ENCODE measurements at places on chromosomes 4 and X.

DNA sequence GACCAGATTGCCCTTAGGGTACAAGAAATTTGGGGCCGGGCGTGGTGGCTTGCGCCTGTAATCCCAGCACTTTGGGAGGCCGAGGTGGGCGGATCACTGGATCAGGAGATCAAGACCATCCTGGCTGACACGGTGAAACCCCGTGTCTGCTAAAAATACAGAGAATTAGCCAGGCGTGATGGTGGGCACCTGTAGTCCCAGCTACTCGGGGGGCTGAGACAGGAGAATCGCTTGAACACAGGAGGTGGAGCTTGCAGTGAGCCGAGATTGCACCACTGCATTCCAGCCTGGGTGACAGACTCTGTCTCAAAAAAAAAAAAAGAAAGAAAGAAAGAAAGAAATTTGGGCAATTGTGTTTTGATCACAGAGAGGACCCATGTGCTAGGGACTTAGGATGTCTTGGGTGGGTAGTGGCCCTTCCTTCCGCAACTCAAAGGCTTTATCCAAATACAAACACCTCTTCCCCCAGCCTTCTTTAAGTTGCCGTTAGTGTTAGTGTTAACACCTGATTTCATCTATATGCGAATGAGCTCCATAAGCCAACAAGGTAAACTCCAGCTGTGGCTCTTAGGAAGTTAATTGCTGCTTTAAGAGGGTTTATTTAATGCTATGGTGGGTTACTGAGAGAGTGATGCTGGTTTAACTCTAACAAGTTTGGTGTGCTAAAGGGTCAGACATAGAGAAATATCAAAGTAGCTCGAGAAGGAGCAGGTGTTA lies 8.6 kb upstream of the CCDC110 start:
- no peak for DNase-seq

DNA sequence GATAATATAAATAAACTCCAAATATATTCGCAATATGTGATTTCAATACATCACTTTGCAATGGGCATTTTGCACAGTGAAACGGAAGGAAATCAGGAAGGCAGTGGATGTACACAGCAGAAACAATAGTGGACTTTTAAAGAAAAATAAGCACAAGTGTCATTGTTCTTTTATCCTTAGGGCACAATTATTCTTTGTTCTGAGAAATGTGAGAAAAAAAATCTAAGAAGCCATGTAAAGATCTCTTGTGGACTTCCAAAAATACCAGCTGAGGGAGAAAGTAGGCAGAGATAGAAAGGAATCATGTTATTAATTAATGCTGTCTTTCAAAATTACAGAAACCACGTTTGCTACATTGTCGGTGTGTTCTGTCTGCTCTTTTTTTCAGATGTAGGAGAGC lies 17.6 kb upstream of the PRRG1 start:
- no peak for DNase-seq

DNA sequence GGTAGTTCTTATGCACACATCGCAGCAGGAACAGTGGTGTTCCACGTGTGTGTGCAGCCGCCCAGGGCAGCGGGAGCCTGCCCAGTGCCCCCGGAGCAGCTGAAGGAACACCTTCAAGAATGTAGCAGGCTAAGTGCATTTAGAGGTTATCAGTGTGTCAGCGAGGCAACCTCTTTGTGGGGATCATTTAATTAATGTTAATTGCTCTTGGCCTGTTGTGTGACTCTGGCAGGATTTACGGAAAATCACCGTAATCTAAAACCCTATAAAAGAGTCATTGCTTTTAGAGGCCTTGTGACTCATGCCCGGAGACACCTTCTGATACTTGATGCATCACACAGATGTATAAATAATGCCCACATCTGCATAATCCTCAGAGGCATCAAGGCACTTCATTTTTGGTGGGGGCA lies 47.3 kb upstream of the GATB start:
- DNase-seq, result no peak

GRCh38 chrX:138775517-138775916 lies 64.0 kb upstream of the FGF13 start:
- DNase-seq, result no peak

- no peak for DNase-seq
These were observed 540.2 kb upstream of the TENM3 start for GRCh38 chr4:181702864-181703495.

DNA sequence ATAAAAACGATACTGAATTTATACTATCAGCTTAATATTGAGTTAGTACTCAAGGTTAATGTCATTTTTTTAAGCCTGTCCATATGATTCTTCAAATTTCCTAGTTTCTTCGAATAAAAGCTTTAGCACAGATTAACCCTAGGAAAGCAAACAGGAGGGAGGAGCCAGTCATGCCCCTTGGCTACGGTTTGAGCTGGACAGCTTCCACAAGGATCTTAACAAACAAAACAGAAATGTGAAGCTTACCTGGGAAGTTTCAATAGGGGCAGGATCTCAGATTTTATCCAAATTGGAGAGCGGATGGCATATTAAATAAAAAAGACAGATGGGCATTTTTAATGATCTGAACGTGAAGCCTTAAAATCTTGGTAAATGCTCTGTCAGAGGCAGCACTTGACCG lies 2.3 kb downstream of the NWD2 start:
- no peak for DNase-seq

GRCh38 chr4:158993891-158994290 lies 109.0 kb upstream of the RAPGEF2 start:
- no peak for DNase-seq

- no peak for DNase-seq
These were observed 87.7 kb upstream of the EFHC2 start for GRCh38 chrX:44431194-44431593.

- no peak for DNase-seq
These were observed 246.2 kb downstream of the SCFD2 start for GRCh38 chr4:53119680-53120079.

DNA sequence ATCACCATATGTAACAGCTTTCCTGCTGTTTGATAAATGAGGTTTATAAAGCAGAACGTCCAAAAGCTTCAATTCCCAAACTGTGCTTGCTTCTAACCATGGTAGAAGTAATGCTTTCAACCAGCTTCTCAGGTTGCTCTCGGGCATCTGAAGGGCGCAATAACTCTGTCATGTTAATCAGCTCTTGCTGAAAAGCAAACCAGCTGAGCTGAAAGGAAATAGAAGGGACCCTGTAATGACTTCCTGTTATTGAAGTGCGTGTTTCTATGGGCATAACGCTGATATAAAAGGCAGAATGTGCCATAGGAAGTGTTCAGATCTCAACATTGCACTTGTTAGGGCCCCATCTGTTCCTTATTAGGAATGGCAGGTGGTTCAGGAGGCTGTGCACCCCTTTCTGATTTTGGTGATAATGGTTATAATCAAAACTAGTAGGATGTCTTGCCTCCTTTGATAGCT lies 21.2 kb downstream of the HERC3 start:
- DNase-seq, result peak; percentile 48

DNA sequence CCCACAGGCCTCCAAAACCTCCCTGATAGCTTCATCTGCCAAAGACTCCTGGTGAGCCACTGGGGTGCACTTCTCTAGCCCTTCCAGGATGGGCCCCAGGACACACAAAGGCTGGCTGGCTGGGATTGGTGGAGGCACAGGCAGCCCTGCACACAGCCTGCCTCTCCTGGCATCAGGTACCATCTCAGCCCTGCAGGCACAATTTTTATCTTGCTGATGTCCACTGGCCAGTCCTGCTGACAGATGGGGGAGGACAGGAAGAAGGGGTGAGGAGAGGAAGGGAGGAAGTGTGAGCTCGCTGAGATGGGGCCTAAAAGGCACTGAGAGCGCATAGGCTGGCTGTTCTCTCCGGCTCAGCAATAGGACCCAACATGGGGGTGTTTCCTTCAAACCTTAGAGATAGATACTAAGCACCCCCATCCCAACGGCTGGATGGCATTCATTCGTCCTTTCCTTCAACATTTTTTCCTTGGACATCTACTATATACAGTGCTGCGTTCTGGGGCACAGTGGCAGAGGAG lies 92.7 kb downstream of the PJA1 start:
- no peak for DNase-seq
